ENCODE measurements at places on chromosomes 11 and 22. TPM values are rescaled to one million over a fixed set of nuclear protein-coding genes. Genes with fewer than 3 reads are reported as not detected.

The CSNK2A3 gene
- 1.1 TPM for total RNA-seq

The ANO9 gene
- total RNA-seq, result 8.4 TPM

DNA sequence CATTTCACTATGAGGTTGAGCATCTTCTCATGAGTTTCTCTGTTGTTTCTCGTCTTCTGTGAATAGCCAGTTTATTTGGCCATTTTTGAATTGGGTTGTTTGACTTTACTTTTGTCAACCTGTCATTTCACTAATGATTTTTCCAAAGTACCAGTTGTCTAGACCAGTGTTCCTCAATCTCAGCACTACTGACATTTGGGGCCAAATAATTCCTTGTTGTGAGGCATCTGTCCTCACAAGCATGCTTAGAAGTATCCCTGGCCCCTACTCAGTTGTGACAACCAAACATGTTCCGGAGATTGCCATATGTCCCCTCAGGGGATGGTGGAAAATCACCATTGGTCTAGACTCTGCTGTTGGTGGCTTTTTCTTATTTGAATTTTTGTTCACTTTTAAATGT, 87.7 kb upstream of the GNAZ start:
- H3K27ac ChIP-seq, result no peak overlapping the region
- no peaks in the 10 kb centered on the region for H3K36me3 ChIP-seq
- no peak overlapping the region for H3K4me3 ChIP-seq
- no peaks in the 10 kb centered on the region for H3K27me3 ChIP-seq

The OR51E2 gene
- 100 TPM for total RNA-seq

GRCh38 chr11:114243461-114244372, 52.5 kb upstream of the NNMT start:
- no peak overlapping the region for H3K4me3 ChIP-seq
- no peak for DNase-seq
- H3K27me3 ChIP-seq, result no peaks in the 10 kb centered on the region
- H3K27ac ChIP-seq, result peak overlapping the region; percentile 25

- peak overlapping the region; percentile 98 for H3K27ac ChIP-seq
- peak overlapping the region; percentile 38 for H3K4me3 ChIP-seq
- peak; percentile 85 for DNase-seq
Observed at GRCh38 chr11:61587951-61588727, 7.3 kb upstream of the SYT7 start.

- H3K4me3 ChIP-seq, result no peak overlapping the region
- H3K27ac ChIP-seq, result no peak overlapping the region
- no peaks in the 10 kb centered on the region for H3K4me1 ChIP-seq
- DNase-seq, result no peak
- H3K36me3 ChIP-seq, result no peaks in the 10 kb centered on the region
- no peaks in the 10 kb centered on the region for H3K27me3 ChIP-seq
Observed at GRCh38 chr11:110525883-110526282, 96.1 kb downstream of the FDX1 start.

DNA sequence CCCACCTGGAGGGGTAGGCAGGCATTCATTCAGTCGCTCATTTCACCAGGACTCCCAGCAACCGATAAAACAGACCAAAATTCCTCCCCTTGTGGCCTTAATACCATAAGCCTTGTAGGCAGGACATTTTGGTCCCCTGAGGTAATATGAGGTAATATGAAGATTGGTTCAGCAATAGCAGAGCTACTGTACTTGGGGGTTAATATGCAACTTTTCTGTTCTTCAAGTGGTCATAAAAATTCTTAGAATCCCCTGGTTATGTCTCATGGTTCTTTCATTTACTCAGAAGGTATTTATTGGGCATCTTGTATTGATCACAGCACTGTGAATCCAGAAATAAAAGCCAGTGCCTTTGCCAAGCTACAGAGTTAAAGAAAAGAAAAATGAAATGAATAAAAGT, 29.8 kb downstream of the SHISA8 start:
- DNase-seq, result no peak
- H3K27me3 ChIP-seq, result no peaks in the 10 kb centered on the region
- H3K4me3 ChIP-seq, result no peak overlapping the region
- H3K4me1 ChIP-seq, result no peaks in the 10 kb centered on the region
- no peak overlapping the region for H3K27ac ChIP-seq

DNA sequence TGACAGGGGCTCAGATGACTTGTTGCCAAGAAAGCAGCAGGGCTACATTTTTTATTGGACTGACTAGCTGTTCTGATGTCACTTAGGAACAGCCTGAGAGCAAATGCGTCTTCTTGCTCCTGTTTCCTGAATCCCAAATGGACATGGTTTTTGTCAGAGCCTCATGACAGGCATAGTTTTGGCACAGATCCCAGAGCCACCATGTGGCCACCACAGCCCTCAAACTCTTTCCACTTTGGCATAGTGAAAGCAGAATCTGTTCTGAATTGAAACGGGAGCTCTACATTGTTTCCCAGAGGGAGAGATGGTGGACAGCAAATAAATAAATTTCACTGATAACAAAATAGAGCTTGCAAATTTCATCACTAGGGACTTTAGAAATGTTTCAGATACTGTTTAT, 222.2 kb downstream of the C11orf87 start:
- no peaks in the 10 kb centered on the region for H3K27me3 ChIP-seq
- DNase-seq, result no peak
- H3K36me3 ChIP-seq, result no peaks in the 10 kb centered on the region
- no peak overlapping the region for H3K4me3 ChIP-seq

Data from prostate gland (tissue), 2 donors.